ENCODE measurements at places on chromosomes 12 and 14.

DNA sequence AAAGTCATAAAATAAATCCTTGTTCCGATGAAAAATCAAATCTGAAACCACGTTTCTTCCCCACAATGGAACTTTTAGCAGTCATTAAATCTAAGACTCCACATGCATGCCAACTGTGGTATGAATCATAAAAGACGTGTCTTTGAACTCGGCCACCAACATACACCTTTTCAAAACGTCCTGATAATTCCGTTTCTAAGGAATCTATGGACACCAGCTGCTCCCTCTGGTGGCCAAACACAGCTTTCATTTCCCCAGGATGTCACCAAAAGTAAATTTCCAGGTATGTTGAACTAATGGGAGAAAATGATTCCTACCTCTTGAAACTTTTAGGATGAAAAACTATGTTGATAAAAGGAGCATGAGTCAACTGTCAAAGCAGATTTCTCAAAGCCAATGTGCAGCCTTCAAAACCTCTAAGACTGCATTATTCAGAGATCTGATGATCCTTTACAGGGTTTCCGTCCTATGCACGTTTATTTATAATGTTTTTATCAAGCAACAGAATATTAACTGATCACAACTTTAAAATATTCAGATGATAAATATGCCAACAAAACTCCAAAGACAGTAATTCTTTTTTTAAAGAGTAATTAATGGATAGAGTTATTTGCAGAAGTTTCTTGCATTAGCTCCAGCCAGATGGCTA is 96.2 kb downstream of the CIT start:
- peak; percentile 23 for DNase-seq

DNA sequence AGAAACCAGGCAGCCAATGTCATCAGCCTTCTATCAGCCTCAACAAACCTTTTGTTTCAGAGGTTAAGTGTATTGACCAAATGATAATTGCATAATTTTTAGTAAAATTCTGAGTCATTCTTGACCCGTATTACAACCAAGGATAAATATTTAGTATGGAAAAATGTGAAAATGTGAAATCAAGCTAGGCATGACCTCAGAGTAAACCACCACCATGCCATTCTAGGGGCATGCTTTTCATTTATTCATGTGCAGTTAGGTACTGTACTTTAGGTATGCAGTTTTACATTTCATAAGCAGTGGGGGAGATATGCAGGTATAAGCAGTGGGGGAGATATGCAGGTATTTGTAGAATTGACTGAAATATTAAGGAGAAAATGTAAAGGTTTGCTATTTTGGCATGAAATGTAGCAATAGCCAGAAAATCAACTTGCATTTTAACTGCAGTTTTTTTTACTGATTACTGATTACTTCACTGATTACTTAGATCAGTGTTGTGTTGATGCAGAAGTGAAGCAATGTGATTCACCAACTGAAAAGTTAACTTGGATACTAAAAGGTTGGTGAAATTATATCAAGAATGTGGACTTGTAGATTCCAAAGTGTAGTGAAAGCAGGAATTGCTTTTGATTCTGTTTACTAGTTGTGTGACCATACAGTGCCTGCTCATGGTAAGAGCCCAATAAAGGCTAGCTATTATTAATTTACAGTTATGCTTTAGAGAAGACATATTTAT is 184.2 kb downstream of the ESR2 start:
- no peak for DNase-seq

- no peak for DNase-seq
Measured at GRCh38 chr14:53517270-53517960, 364.3 kb upstream of the DDHD1 start.

DNA sequence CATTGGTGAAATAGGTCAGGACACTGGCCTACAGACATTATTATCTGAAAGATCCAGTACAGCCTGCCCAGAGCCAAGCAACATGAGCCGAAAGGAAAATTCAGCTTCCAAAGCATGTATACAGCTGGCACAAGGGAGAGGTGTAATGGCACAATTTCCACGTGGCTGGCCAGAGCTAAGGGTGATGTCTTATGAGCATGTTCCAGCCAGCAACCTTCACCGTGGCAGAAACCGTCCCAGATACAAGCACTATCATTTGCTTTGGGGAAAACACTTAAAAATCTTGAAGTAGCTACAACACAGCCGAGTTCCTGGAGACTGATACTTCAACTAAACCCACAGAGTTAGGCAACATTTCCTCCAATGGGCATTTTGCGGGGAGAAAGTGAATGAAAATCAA is 44.5 kb downstream of the CORO1C start:
- no peak for DNase-seq

GRCh38 chr14:28570391-28570790 is 196.2 kb upstream of the FOXG1 start:
- DNase-seq, result no peak

- DNase-seq, result no peak
Measured at GRCh38 chr12:2336409-2336829, 283.6 kb downstream of the CACNA1C start.

- DNase-seq, result peak; percentile 30
Measured at GRCh38 chr14:49950275-49951228, 57.7 kb downstream of the ARF6 start.

GRCh38 chr12:6241495-6241894 is 41.3 kb downstream of the CD9 start:
- DNase-seq, result no peak

GRCh38 chr14:51219473-51220448 is 20.3 kb upstream of the TMX1 start:
- peak; percentile 21 for DNase-seq

GRCh38 chr14:76697246-76697905 is 63.9 kb upstream of the VASH1 start:
- no peak for DNase-seq

DNA sequence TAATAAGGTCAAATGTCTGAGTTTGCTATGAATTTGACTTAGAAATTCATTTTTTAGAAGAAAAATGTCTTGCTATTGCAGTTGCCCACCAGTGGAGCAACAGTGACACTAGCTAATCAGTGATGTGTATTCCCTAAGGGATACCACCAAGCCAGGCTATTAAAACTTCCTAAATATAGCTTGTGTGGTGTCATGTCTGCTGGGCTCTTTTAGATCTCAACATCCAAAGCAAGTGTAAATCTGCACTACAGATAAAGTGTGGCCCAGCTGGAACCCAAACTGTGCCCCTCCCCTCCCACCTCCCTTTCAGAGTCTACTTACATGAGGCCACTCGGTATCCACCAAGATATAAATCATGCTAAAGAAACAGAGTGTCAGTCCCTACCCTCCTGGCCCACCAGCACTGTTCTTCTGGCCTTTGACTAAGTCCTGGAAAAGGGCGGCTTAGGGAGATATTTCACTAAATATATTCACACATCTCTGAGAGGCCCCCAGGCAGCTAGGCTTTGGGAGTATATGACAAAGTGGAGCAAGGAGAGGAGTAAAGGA is 53.8 kb downstream of the SLC35F4 start:
- DNase-seq, result no peak

GRCh38 chr14:65301862-65302539 is 110.5 kb upstream of the FUT8 start:
- no peak for DNase-seq

DNA sequence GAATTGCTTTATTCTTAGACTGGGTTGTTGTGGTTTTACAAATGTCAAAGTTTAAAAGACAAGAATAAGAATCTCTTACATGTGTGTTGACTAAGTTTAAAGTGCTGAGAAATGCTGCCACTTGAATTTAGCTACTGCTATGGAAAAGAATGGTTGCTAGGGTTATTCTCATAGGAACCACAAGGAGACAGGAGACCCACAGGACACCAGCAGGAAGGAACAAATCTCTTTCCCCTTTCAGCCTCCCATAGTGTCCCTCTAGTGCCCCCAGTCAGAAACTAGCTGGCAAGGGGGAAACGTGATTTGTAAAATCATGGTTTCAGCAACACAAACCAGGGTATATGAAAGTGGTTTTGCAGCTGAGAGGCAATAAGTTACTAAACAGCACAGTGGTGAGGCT is 102.7 kb downstream of the ST8SIA1 start:
- no peak for DNase-seq

- no peak for DNase-seq
Measured at GRCh38 chr12:103468837-103469236, 26.9 kb downstream of the C12orf42 start.

DNA sequence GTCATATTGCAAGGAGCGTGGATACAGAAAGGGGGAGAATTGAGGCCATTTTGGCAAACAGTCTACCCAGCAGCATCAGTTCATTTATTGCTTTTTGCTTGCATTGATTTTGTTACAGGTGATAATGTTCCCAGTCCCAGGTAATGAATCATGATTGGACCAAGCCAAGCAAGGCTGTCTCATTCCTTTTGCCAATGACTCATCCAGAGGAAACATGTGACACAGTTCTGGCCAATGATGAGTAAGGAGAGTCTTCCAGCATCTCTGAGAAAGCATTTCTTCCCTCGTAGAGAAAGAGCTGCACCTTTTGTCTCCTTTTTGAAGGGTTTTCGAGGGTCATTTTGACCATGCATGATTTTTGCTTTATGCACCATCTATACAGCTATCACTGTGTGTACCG is 68.2 kb downstream of the SLC15A4 start:
- DNase-seq, result no peak

GRCh38 chr14:80764921-80765507 is 176.5 kb downstream of the CEP128 start:
- no peak for DNase-seq

DNA sequence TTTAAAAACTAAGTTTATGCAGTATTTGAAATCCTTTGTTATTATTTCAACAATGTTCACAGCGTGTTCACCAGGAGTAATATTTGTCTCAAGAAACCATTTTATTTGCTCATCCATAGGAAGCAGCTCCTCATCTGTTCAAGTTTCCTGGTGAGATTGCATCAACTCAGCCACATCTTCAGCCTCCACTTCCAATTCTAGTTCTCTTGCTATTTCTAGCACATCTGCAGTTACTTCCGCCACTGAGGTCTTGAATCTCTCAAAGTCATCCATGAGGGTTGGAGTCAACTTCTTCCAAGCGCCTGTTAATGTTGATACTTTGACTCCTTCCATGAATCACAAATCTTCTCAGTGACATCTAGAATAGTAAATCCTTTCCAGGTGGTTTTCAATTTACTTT is 18.0 kb downstream of the CLEC9A start:
- no peak for DNase-seq

DNA sequence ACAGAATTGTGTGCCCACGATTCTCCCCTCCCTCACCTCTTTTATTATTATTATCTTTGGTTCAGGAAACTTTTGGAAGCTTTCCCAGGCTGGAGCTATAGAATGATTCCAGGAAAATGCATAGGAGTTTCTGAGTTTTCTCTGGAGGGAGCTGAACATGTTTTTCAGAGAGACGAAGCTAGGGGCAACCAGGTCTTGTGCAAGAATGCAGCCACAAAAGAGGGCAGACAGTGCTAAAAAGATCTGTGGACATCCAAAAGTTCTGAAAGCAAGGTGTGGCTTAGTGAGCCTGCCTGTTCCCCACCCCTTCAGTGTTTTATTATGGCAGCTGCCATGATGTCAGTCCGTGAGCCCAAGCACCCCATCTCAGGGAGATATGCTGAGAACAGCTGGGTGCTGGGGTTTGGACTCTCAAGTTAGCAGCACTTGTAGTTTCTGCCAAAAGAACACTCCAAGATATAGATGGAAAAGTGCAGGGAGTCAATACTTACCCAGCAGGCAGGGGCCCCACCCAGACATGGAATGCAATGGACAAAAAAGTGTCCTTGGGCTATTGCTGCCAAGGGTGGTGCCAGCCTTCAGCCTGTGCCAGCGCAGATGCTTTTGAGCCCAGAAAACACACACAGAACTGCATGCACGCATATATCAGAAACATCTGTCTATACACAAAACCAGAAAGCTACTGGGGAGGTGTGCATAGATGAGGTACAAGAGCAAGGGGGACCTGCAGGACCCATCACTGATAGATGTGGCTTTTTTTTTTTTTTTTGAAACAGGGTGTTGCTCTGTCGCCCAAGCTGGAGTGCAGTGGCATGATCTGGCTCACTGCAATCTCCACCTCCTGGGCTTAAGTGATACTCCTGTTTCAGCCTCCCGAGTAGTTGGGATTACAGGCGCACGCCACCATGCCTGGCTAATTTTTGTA is 17.0 kb upstream of the IRF2BPL start:
- no peak for DNase-seq

DNA sequence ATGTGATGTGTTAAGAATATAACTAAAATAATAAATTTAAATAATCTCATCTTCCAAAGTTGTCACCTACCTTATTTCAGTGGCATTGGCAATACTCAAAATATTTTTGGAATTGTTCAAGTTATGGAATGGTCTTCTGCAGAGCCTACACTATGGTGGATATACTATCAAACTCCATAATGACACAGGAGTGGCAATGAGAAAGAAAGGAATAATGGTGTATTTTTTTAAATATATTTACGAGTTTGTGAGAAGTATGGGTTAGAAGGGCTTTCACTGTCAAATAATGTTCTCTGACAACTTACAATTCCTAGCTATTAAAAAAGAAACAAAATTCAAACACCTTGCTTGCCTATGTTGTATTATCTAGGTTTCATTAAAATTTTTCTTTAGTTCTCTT is 38.1 kb downstream of the HEATR5A start:
- no peak for DNase-seq

DNA sequence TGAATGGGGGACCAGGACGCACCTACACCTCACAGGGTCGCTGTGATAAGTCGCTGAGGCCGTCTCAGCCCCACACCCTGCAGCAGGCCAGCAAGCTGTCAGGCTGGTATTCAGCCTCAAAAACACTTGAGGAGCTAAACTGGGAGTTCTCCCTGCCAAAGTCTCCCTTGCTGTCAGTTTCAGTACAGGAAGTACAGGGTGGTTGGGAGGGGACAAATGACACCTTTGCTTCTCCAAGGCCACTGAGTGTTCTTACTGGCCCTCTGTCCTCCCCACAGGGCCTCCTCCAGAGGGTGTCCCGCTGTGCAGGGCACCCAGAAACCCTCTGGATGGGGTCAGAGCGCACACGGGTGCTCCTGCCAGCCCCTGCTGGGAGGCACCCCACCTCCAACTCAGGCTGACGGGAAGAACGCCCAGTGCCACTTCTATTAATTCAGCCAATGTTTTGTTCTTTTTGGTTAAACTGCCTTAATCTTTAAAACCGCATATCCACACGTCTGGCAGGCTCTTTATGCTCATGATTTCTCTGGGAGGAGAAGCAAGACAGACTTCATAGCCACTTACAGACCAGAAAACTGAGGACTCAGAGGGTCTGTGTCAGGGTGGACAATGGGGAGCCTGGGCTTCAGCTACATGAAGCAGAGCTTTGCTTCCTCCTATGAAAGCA is 75.9 kb downstream of the ITPK1 start:
- DNase-seq, result no peak

DNA sequence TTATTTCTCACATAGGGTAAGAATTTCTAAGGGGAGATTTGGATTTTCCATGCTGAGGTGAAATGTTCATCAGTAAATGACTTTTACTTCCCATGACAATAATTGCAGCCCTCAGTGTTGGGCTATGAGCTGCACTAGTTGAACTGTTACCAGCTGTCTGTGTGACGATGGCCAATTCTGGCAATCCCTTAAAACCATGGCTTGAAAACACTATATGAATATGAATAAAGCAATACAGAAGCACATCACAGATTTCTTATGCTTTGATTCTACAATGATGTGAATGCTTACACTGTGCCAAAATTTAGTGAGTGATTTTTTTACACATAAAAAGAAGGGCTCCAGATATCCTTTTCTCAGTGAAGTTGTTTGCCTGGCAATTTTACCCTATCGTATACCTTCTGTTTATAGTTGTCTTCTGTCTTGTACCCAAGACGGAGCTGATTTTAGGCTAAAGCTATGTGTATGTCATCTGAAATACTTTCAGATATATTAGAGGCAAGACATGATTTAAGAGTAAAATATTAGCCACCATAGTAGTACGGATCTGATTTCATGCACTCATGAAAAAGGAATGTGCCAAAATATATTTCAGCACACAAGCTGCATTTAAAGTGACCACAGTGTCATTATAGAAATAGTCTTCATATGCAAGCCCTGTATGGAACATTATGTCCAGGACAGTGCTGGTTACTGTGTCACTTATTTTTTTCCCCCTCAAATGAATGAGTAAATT is 52.0 kb downstream of the SLC38A4 start:
- DNase-seq, result no peak
